NCI-H460 (cell line): ENCODE measurements at places on chromosomes 2 and 18.

- no peak for DNase-seq
Observed at GRCh38 chr2:158529379-158530259, 72.9 kb downstream of the PKP4 start.

- DNase-seq: no peak
Observed at GRCh38 chr2:96987301-96987909, 1.0 kb upstream of the FAM178B start.

GRCh38 chr2:26613241-26614215, 27.6 kb downstream of the CIB4 start:
- no peak for DNase-seq

DNA sequence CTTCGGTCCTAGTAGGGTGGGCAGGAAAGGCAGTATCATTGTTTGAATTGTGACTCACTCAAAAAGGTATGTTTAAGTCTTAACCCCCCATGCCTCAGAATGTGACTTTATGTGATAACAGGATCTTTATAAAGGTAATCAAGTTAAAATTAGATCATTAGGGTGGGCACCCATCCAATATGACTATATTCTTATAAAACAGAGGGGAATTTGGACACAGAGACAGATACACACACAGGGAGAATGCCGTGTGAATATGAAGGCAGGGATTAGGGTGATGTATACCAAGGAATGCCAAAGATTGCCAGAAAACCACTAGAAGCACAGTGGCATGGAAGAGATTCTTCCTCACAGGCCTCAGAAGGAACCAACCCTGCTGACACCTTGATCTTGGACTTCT, 281.8 kb downstream of the CLIP4 start:
- DNase-seq: no peak

DNA sequence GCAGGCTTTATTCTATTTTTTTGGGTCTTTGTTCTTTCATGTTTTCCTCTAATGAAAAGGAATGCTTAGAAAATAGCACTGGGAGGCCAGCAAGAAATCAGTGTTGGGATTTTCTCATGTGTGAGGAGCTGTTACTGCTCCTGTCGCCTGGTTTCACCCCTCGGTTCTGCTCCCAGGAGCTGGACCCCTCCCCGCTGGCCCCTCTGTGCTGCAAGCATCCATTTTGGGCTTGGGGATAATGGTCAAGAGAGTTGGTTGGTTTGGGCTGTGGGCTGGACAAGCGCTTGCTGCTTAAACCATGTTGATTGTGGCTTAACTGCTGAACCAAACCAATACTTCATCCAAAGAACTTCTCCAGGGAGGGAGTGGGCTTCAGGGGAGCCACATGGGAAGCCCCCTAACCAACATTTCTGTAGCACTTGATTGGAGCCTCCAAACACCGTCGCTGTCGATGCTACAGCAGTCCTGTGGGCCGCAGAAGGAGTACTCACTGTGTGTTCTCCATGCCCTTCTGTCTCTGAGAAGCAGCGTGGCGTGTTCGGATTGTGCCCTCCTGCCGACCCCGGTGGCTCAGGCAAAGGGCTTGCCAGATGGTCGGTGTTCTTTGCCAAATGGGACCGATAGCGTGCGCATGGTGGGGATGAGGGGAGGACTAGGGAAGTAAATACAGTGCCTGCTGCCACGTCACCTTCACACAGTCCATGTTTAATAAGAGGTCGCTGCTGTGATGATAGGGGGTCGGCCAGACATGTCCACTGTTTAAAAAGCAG, 40.0 kb downstream of the AGAP1 start:
- no peak for DNase-seq

- no peak for DNase-seq
Observed at GRCh38 chr2:80365762-80366161, 61.2 kb upstream of the LRRTM1 start.

- no peak for DNase-seq
Observed at GRCh38 chr2:76247006-76247405, 536.3 kb upstream of the GCFC2 start.

GRCh38 chr18:47929681-47930198, 719 bp downstream of the SMAD2 start:
- peak; percentile 65 for DNase-seq

GRCh38 chr2:164808776-164809175, 32.8 kb downstream of the COBLL1 start:
- no peak for DNase-seq

- DNase-seq: peak; percentile 7
Observed at GRCh38 chr2:32264422-32265105, at the start of gene NLRC4. Gene NLRC4, minus strand, starts transcription at chr2:32264886. Its CDS starts 8,111 bp downstream, at chr2:32256775.

DNA sequence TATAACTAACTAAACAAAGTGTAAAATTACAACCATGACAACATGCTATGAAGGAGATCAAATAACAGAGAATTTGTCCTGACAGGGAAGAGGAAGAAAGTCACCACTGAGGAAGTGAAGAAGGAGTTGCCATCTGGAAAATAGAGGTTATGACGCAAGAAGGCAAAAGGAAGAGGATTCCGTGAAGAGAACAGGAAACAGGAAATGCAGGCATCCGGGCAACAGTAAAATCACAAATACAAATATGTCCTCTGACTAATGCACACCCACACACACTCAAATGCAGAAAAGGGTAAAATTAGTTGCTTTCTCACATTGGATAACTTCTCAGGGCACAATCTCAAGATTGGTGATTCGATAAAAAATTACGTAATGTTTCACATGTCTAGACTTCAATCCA, 278.4 kb downstream of the TMX3 start:
- DNase-seq: no peak

- no peak for DNase-seq
Observed at GRCh38 chr2:9478526-9478925, 4.2 kb downstream of the IAH1 start.

GRCh38 chr18:44683556-44683955, 2.9 kb downstream of the SETBP1 start:
- no peak for DNase-seq
